ENCODE measurements at places on chromosomes 16 and 17.

- DNase-seq, result no peak
Observed at GRCh38 chr17:8485491-8485890, 49.8 kb downstream of the NDEL1 start.

DNA sequence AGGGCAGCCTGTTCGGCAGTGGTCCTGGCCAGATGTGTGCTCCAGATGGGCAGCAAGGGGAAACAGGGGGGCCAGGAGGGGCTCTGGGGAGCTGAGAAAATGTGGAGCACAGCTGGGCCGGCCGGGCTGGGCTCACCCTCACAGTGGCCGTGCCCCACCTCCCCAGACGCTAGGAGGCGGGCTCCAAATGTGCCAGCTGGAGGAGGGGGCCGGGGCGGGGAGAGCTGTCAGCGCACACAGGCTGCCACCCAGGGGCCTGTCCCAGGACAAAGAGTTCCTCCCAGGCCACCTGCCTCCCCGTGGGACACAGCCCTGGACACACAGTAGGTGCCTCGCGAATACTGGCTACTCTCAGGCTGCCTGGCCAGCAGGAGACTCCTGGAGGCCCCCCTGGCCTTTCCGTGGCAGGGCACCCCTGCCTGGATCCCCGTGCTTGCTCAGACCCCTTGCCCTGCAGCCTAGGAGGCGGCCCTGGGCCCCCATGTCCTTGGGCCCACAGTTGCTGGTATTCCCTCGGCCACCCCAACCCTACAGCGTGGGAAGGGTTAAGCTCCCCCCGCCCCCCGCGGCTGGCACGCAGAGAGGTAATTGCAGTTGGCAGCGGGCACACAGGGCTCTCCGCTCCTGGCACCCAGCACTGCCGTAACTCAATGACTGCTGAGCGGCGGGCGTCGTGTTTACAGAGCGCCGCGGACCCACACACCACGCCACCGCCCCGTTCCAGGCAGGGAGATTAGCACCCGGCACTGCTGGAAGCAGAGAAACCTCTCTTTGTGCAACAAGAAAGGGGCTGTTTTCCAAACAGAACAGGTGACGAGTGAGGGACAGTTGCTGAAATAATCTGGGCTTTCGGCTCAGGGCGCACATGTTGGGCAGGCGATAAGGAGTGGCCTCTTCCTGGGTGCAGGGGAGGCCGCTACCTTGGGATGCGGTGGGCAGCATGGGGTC is 32.2 kb downstream of the BAHCC1 start:
- DNase-seq, result no peak

DNA sequence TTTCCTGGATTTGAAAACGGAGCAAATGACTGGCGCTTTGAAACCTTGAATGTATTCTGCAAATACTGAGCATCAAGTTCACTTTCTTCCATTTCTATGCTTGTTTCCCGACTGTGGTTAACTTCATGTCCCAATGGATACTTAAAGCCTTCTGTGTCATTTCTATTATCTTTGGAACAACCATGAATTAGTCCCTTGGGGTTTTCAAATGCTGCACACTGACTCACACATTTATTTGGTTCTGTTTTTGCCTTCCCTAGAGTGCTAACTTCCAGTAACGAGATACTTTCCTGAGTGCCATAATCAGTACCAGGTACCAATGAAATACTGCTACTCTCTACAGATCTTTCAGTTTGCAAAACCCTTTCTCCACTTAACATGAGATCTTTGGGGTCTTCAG is 32.3 kb downstream of the BRCA1 start:
- no peak for DNase-seq

- no peak for DNase-seq
Observed at GRCh38 chr17:33335491-33336173, 42.5 kb upstream of the ASIC2 start.

DNA sequence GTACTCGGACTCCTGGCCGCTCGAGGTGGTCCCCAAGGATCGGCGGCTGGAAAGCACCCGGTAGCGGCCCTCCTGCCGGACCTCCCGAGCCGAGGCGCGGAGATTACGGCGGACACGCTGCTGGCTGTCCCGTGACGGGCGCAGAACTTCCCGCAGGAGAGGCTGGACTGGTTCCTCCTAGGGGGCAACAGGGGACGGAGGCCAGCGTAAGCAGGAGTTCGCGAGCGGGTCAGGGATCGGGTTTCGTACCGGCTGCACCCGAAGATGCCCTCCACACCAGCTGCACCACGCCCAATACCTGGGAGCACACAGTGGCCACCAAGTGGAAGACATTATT is 341 bp downstream of the SLC7A6OS start:
- DNase-seq, result no peak

- peak; percentile 1 for DNase-seq
Observed at GRCh38 chr17:71412803-71413202, 708.0 kb upstream of the SOX9 start.

GRCh38 chr16:67486805-67487204 is 3.5 kb upstream of the AGRP start:
- DNase-seq, result peak; percentile 40

DNA sequence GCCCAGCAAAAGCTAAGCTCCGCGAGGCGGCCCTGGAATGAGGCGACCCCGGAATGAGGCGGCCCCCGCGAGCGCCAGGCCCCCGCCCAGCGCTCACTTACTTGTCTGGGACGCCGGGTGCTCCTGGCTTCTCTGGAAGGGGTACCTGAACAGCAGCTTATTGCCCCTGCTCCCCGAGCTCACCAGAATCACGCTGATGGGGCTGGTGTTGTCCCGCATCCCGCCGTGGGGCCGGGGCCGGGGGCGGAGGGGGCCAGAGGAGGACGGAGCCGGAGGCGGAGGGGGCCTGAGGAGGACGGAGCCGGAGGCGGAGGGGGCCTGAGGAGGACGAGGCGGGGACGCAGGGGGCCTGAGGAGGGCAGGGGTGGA is 440 bp downstream of the NPRL3 start:
- DNase-seq, result no peak

DNA sequence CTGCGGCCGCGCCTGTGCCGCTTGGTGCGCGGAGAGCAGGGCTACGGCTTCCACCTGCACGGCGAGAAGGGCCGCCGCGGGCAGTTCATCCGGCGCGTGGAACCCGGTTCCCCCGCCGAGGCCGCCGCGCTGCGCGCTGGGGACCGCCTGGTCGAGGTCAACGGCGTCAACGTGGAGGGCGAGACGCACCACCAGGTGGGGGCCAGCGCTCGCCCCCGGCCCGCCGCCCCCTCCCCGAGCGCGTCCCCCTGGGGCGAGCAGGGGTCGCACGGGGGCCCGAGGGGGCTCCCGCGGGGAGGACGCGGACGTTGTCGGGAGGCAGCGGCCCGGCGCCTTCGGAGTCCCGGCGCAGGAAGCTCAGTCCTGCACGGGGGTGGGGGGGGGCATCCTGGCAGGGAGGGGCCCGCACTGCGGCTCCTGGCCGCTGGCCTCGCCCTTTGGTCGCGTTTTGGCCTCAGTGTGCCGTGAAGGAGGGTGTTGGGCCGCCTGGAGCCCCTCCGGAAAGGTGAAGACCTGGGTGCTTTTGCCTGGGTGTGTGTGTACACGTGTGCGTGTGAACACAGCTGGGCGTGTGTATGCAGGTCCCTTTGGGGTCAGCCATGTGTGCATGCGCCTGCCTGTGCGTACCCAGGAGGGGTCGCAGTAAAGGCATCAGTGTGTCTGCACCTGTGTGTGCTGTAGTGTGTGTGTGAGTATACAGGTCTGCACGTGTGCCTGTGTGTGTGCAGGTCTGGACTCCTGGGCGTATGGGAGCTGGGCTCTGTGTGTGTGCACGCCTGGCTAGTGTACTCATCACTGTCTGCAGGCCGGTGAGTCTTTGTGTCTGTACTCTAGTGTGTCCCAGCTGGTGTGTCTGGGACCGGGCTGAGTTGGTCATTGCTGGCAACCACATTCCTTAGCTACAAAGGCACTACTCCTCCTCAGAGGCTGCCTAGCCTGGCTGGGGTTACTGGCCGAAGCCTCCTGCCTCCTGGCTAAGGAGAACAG is 615 bp downstream of the NHERF2 start:
- DNase-seq, result no peak

DNA sequence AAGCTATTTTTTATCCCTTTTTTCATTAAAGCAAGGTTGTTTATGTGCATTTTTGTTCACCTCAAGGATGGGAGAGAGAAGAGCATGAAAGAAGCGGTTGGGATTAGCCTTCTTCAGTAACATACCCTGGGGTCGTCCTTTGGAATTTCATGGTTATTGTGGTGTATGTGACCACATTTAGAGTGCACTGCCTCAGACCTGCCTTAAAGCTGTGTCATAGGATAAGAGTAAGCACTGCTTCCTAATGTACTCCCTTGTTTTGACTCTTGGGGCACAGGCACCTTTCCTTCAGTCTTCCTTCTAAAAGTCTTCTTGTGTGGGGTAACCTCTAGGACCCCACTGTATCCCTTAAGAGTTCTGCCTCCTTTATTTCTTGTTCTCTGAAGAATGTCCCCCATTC is 28.9 kb downstream of the TNRC6A start:
- no peak for DNase-seq

DNA sequence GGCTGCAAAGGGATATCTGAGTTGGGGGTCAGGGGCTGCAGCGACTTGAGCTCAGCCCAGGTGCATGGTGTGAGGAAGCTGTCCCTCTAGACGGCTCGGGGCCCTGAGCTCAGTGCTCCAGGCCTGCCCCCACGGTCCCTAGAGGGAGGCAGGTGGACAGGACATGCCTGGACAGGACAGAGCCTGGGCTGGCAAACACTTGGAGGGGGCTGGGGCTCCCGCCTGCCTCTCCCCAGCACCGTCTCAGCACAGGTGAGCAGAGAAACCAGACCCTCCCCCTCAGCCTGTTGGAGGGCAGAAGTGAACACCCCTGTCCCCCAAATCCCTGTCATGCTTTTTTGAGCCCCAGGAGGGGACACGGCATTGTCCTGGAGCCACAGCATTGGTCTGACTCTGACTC is 11.4 kb upstream of the SLC38A10 start:
- DNase-seq, result no peak

- DNase-seq, result no peak
Observed at GRCh38 chr16:63385714-63386432, 1349.6 kb upstream of the CDH8 start.

DNA sequence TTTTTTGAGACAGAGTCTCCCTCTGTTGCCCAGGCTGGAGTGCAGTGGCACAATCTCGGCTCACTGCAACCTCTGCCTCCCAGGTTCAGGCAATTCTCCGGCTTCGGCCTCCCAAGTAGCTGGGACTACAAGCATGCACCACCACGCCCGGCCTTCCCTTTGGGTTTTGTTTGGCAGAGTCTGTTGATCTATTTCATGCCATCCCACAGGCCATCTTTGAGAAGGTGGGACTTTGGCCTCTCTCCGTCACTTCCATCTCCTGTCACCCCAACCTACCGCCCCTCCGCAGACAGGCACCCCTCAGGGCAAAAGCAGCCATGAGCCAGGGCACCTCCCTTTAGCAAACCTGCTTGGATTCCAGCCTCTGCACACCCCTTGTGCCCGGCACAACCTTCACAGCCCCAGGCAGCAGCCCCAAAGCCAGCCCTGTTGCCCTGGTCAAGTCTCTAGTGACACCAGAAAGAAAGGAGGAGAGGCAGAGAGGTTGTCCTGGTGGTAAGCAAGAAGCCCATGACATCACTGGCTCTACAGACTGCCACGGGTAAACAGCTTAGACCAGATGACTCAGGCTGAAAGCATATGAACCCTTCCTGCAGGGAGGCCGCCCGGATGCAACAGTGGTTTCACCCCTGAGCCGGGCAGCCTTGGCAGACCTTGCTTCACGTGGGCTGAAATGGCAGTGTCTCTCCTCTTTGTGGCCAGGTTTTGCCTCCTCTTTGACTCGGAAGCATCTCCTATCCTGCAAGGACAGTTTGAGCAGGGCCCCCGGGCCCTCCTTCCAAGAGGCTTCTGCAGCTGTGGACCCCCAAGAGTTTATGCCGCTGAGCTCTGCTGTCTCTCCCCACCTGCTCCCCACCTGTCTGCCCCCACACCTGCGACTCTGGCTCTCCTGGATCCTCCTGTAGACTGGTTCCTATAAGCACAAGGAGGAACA is 8.1 kb upstream of the TIMP2 start:
- peak; percentile 93 for DNase-seq

- DNase-seq, result peak; percentile 85
Observed at GRCh38 chr17:38898812-38899348, 26.5 kb upstream of the LASP1NB start.

DNA sequence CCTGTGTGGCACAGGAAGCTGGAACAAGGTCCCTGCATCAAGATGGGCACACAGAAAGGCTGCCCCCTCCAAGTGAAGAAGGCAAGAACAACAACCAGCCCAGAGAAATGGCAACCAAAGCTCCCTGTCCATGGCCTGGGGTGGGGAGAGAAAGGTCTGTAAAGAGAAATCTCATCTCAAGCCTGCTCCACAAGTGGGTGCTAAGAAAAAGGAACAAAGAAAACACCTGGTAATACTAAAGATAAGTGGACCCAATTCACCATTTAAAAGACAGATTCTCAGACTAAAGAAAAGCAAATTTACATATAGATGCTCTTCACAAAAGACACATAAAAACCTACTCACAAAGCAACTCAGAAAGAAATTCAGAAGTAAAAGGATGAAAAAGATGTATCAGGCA is 107.4 kb downstream of the PARN start:
- no peak for DNase-seq

- DNase-seq, result no peak
Observed at GRCh38 chr17:50887705-50888245, 21.6 kb upstream of the TOB1 start.

DNA sequence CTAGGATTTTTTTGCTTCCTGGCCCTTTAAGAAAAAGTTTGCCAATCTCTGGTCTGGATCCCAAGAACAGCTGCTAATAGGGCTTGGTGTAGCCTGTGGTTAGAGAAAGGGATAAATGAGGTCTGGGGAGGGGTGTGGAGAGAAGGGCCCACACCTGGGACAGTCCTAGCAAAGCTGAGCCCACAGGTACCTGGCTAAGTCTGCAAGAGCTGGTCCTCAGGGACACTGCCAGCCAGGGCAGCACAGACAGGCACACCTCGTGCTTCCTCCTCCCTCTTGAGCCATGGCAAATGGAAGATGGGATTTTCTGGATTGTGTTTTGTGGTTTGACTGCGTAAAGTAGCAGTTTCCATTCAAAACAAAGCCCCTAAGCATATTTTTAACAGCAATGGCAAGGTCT is 217.5 kb downstream of the SOX9 start:
- no peak for DNase-seq

DNA sequence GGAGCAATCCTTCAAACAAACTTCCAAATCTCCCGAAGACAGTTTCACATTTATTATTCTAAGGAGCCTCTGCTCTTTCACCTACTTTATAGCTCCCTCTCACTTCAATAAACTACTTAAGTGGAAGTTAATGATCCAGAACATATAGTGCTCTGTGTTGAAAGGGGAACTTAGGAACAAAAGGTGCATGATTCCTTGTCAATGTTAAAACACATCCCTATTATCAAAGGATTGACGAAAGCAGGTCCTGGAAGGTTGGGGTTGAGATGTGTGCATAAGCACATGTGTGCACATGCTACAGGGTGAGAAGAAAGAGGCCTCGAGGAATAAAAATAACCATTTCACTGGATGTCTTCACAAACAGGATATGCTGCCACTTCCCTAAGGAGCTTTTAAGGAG is 170.3 kb downstream of the SLC39A11 start:
- no peak for DNase-seq
